ENCODE measurements at places on chromosomes 3 and 15.
A peak's percentile ranks its signal among the peaks of the same experiment; 100 is the strongest.

- no peak for DNase-seq
Observed at GRCh38 chr3:63022114-63022513, 146.9 kb upstream of the CADPS start.

GRCh38 chr3:194330579-194330978 is 20.5 kb downstream of the CPN2 start:
- no peak for DNase-seq

DNA sequence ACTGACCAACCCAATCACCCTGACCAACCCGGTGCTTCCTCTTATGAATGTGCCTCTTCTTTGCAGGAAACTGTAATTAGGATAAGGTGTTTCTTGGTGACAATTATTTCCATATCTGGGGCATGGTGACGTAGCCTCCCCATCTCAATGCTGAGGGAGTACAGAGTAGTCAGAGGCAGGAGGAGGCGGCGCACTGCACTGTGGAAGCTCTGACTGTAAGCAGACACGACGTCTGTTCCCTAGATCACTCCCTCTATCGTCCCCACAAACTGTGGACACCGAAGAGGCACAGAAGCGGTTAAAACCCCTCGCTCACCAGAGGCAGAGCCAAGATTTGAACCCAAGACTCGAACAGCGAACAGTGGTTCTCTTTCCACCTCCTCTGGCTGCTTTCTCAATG is 231.0 kb upstream of the IGF1R start:
- no peak for DNase-seq

GRCh38 chr15:83379579-83379959 is 67.6 kb upstream of the SH3GL3 start:
- DNase-seq = no peak

- DNase-seq = no peak
Observed at GRCh38 chr3:55965776-55966175, 478.7 kb upstream of the WNT5A start.

GRCh38 chr15:80780416-80781221 is 1.4 kb downstream of the CEMIP start:
- no peak for DNase-seq

GRCh38 chr3:131082871-131083863 is 56.5 kb downstream of the NEK11 start:
- no peak for DNase-seq

- DNase-seq = no peak
Observed at GRCh38 chr3:150449169-150449721, 41.1 kb downstream of the TSC22D2 start.

- DNase-seq = no peak
Observed at GRCh38 chr3:13770170-13771169, 109.4 kb downstream of the WNT7A start.

GRCh38 chr15:79094611-79095021 is 4.0 kb upstream of the RASGRF1 start:
- DNase-seq = no peak

DNA sequence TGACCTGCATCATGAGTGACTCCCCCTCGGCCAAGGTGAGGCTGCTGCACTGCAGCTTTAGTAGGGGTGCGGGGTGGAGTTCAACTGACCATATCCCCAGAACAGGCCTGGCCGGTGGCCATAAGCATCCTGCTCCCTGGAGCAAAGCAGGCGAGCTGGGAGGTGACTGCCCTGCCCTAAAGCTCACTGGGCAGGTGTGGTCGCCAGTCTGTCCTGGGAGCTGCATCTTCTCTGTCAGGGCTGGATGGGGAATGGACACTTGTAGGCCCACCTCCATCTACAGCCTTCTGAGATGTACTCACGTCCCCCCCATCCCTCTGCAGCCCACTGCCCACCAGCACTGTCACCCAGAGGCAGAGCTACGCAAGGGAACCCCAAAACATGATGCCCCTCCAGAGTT is 14.5 kb downstream of the NBEAL2 start:
- no peak for DNase-seq

DNA sequence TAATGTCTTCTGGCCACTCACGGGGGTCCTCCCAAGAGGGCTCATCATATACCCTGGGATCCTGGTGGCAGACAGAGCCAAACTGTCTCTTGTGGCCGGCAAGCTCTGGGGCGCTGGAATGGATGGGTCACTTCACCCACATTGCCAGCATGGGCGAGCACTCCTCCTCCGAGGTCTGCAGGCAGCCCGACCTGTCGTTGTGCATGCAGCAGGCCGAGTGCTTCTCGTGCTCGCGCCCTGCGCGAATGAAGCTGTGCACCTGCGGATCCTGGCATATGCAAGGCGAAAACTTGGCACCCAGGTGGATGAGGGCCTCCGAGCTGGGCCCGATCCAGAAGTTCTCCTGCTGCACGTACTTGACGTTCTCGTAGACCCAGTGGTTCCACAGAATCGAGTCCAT is 33.6 kb upstream of the GRIP2 start:
- no peak for DNase-seq

DNA sequence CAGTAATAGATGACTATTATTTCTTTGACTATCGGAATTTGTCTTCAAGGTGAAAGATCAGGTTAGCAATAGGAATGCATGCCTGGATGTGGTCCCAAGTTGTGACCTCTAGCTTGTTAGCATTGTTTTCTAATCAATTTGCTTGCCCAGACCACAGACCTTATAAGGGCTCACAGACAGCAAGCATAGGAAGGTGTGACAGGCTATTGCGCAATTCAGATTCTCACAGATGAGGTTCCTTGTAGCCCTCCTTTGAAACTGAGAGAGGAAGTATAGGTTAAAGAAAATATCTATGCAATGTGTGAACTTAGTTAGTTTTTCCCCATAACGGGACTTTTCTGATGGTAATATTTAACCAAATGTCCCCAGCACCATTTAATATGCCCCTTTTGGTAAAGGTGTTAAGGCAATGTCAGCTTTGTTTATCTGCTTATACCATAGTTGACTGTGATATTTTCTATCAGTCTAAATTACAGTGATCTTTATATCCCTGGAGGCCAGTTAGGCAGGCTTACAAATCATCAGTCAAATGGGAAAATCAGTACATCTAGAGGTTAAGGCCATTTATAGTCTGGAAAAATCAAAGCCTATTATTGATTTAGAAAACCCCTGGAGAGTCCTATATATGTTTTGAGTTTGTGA is 168.1 kb upstream of the MBNL1 start:
- peak; percentile 31 for DNase-seq

- no peak for DNase-seq
Observed at GRCh38 chr15:98025237-98025636, 64.7 kb downstream of the ARRDC4 start.

GRCh38 chr3:53680028-53680427 is 166.2 kb downstream of the CHDH start:
- DNase-seq = no peak

DNA sequence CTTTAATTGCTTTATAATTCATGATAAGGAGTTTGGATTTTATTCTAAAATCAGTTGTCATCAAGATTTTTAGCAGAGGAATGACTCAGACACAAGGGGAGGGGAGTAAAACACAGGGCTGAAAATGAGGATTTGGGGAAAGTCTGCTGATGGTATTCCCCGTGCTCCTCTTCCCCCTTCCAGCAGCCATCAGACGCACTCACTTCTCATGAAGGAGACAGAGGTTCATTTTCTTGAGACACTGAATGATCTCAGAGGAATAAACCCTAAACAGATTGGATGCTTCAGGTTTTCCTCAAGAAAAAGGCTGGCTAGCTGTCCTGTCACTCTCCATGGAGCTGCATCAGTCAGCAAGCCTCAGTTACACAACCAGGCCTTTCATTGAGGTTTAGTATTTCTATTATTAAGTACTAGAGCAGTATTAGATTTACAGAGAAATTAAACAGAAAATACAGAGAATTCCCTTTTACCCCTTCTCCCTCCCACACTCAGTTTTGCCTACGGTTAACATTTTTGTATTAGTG is 166.4 kb downstream of the C3orf70 start:
- no peak for DNase-seq

DNA sequence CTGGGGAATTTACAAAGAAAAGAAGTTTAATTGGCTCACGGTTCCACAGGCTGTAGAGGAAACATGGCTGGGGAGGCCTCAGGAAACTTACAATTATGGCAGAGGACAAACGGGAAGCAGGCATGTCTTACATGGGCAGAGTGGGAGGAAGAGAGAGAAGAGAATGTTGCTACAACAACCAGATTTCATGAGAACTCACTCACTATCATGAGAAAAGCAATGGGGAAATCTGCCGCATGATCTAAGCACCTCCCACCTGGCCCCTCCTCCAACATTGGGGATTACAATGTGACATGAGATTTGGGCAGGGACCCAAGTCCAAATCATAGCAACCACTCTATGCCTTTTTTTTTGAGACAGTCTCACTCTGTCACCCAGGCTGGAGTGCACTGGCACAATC is 28.8 kb downstream of the PCNP start:
- no peak for DNase-seq

GRCh38 chr3:124599147-124599765 is 131.0 kb upstream of the UMPS start:
- no peak for DNase-seq

- DNase-seq = no peak
Observed at GRCh38 chr3:119624002-119624720, 26.5 kb downstream of the PLA1A start.

DNA sequence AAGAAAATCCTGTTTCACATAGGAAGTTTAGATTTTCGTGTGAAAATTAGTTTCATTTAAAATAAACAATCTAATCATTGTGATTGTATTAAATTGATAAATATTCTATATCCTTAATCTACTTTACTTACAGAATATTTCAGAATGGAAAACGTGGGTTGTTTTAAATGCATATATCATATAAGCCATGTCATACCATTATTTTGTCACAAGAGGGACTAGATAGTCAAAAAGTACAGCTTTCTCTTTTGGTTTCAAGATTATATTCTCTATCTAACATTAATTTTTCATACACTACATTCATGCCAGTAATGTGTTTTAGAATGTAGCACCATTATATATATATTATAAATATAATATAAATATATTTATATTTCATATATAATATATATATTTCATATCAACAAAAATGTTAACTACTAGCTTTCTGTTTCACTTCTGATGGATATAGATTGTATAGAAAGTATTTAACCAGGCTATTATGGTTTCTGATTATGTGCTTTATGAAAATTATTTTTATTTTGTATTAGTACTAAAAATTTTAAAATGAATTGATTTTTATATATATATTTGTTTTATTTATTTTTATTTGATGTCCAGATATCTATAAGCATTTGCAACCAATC is 45.3 kb downstream of the OSTN start:
- DNase-seq = no peak

DNA sequence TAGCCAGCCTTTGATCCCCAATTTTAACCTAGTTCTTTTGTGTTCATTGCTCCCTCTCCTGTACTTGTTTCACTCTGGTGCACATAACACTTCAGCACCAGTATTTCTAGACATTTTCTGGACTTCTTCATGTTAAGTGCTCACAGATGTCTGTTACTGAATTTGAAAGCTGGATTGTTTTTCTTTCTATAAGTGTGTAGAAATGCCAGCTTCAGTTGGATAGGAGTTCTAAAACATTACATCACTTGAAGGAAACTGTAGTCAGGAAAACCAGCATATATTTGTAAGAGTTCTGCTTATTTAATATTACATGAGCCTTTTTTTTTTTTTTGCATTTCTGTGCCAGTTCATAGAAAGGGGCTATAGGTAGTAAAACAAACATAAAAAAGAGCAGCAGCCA is 21.6 kb downstream of the QTRT2 start:
- no peak for DNase-seq

DNA sequence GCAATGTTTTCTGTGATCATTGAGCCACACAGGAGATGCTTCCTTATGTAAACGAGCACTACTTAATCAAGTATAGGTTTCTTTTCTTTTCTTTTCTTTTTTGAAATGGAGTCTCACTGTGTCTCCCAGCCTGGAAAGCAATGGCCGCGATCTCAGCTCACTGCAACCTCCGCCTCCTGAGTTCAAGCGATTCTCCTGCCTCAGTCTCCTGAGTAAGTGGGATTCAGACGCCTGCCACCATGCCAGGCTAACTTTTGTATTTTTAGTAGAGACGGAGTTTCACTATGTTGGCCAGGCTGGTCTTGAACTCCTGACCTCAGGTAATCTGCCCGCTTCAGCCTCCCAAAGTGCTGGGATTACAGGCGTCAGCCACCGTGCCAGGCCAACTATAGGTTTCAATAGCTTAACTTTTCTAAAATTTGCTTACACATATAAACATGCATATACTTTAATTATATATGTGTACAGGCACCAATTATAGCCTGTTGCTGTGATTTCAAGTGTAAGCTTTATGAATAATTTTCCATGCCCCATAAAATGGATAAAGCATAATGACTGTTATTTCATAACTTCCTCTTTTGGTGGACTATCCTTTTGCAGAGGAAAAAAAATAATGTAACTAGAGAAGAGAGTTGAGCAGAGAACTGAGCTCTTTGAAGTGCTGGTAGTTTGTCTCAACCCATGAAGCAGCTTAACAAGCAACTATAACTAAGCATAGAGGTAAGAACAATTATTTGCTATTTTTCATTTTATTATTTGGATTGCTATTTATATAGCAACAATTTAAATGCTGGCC is 24.8 kb upstream of the MBNL1 start:
- DNase-seq = peak; percentile 20

DNA sequence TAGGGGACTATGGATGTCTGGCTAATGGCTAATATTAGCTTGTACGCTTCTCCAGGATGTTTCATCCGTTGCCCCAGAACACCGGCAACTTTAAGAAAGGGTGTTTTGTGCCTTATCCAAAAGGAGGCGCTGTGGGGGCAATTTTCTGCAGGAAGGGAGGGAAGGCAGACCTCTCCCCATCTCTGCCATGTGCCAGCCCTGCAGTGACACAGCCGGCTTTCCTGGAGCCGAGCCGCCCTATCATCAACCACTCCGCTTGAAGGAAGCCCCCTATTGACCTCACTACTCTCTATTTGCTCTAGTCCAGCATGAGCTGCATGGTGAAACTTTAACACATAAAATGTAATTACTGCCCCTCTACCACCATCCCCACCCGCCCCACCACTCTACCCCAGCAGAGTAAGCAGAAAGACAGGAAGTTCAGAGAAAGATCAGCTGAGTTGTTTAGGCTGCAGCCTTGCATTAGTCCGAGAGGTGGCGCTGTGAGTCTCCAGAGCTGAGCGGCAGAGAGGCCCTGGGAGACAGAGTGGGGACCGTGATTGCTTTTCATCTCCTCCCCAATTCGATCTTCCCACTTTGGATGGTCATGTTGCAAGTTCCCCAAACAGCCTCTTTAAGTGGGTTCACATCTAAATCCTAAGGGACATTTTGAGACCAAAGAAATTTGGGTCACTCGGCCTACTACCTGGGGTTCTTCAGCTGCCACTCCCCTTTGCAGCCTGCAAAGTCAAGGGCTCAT is 24.5 kb upstream of the RAD18 start:
- peak; percentile 57 for DNase-seq

DNA sequence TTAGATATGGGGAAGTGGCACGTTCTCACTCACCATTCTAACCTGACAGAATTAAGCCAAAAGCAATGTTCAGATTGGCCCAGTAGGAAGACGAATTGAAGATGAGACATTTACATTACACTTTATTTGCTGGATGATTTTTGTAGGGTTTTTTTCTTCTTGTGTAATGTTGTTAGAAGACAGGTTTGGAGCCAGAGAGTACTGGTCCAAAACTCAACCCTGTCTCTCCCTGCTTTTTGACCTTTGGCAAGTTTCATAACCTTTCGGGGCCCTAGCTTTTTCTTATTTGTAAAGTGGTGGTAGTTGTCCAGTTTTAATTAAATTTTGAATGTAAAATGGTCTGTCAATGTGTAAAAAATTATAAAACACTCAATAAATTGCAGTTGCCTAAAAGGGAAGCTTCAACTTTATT is 29.5 kb downstream of the PDE8A start:
- no peak for DNase-seq
